Ecto neural progenitor cell (in vitro differentiated cells): ENCODE measurements at places on chromosomes 12 and 14.
A peak's percentile ranks its signal among the peaks of the same experiment; 100 is the strongest.

GRCh38 chr12:49404956-49405355 is 37.7 kb downstream of the SPATS2 start:
- DNase-seq, result no peak

- DNase-seq, result no peak
Measured at GRCh38 chr12:23569356-23569755, 380.1 kb downstream of the SOX5 start.

DNA sequence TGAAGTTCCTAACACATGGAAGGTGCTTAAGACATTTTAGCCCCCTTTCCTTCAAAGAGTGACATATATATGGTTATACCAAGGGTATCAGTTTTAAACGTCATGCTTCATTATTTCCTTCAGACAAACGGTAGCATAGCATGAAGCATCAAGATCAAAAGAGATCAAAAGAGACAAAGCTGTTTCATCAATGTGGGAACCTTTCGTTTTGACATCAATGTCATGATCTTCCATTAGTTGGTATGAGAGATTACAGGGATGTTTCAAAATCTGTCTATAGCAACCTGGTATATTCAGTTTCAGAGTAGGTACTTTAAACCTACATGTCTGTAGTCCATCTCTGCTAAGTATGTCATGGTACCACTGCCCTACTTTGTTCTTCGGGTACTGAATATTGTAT is 28.3 kb downstream of the PUS7L start:
- no peak for DNase-seq

- no peak for DNase-seq
Measured at GRCh38 chr14:65054471-65055085, 47.7 kb downstream of the MAX start.

DNA sequence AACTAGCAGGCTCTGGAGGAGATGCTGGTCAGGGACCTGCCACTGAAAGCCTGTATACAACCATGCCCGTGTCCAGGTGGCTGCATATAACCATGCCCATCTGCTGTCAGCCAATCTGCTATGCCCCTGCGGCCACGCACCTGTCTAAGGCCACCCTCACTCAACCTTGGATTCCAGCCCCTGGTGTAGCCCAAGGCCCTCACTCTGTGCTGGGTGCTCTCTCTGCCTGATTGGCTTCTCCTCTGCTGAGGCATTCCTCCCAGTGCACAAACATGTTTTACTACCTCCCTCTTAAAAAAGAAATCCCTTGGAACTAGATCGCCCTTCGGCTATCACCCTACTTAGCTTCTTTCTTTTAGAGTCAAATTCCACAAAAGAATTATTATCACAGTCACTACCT is 45.5 kb downstream of the ZFP36L1 start:
- no peak for DNase-seq

GRCh38 chr12:54134850-54135249 is 53.9 kb downstream of the SMUG1 start:
- no peak for DNase-seq

GRCh38 chr12:102948941-102949352 is 8.5 kb upstream of the ASCL1 start:
- DNase-seq, result peak; percentile 87

GRCh38 chr14:91159906-91160305 is 46.0 kb downstream of the DGLUCY start:
- DNase-seq, result no peak

DNA sequence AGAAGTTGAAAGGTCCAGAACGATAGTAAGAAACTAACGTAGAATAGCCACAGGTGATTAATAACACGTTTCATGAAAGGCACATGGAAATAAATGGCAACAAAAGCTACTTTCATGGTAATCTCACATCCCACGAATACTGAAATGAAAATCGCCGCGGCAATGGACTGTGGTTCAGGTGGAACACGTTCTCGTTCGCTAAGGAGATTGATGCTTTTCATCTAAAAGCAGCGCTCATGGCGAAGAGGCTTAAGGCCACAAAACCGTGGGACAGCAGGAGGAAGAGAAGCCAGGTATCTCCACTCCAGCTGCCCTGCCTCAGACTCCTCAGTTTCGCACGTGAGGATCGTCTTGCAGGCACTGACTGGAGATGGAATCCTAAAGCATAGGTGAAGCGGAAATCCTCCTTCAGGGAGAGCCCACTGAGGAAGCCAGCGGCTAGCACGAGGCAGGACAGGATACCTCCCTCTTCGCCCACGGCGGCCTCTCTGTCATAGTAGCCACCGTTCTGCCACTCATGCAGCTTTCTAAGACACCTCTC is 696 bp upstream of the GPHN start:
- no peak for DNase-seq

DNA sequence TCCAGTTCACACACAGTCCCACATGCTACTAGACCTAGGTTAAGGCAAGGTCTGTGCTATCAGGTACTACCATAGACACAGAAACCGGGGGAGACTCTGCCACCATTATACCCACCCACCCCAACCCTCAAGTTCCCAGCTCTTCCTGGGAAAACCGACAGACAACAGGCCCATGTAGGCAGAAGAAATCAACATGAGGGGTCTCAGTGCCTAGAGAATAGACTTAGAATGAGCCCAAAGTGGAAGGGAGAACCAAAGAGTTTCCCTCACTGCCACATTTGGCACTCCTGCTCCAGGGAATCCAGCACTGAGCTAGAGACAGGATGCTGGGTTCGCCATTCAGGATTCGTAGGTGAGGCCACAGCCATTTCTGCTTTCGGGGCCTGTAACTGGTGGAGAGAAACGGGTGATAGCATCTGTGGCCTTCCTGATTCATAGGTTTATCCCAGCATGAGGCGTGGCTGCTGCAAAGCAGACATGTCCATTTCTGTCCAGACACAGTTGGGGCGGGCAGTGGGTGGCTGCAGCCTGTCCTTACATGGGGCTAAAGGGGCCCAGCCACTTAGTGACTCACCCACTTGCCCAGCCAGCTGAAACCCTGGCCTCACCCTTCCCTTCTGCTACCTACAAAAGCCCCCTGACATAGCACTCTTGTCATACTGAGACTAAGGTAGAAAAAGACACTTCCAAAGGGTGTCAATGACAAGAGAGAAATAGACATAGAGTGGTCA is 69.4 kb downstream of the IRF2BPL start:
- no peak for DNase-seq

GRCh38 chr14:76977793-76978720 is 50.5 kb downstream of the IRF2BPL start:
- DNase-seq, result peak; percentile 50

- DNase-seq, result no peak
Measured at GRCh38 chr14:76056128-76056527, 70.6 kb downstream of the IFT43 start.

DNA sequence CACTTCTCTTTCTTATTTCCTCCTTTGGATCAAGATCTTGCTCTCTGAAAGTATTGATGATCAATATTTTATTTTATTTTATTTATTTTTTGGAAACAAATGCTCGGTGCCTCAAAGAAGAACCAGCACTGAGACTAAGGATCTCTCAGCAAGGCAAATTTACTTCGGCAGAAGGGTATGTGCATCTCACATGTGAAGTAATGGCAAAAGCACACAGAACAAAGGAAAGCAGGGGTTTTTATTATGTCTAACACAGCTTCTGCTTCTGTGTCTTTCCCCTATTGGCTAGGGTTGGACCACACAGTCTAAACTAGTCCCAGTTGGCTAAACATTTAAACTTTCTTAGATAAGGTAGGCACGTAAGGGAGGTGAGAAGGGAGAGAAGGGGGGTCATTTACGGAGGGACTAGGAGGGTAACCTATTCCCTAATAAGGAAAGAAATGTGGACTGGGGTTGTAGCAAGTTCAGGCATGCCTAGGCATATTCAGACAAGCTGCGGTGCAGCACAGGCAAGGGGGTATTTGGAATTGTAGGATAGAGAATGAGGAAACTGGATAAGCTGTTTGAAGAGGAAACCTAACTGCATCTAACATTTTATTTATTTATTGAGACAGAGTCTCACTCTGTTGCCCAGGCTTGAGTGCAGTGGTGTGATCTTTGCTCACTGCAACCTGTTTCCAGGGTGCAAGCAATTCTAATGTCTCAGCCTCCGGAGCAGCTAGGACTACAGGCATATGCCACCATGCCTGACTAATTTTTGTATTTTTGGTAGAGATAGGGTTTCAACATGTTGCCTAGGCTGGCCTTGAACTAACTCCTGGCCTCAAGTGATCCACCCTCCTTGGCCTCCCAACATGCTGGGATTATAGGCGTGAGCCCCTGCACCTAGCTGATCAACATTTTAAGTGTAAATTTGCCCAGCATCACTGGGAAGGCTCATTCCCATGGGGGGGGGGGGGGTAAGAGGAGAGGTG is 90.0 kb upstream of the EIF5 start:
- DNase-seq, result no peak

DNA sequence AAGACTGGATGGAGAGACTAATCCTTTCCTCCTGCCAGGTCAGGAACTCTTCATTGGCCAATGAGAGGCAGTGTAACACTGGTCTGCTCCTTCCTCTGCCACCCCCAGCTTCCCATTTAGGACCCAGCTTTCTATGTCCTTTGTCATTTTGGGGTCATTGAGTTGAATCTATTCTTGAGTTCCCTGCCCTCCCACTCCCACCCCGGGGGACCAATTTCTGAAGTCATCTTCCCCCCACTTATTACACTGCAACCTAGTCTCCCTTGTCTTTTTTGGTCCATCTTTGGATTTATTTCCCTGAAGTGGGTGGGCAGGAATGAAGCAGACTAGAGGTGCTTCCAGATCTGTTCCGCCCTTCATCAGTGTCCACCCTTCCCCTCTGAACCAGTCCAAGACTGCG is 7.6 kb upstream of the ITGA5 start:
- DNase-seq, result no peak

- no peak for DNase-seq
Measured at GRCh38 chr12:76545486-76545885, 14.1 kb downstream of the OSBPL8 start.

DNA sequence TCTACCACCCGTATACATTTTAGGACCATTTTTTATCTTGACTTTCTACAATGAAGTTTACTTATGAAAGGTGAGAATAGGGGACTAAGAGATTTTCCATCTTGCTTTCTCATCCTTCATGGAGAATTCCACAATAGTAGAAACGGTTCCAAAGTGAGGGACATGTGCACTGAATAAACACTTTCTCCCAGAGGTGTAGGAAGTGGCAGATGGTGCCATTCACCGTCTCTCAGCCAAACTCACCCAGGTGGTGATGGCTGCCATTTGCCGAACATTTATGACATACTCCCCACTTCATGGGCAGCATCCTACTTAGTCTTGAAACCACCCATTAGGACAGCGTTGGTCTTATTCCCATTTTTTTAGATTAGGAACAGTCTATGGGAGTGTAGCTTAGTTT is 540.5 kb downstream of the DIO2 start:
- no peak for DNase-seq

GRCh38 chr14:75333606-75334548 is 55.2 kb downstream of the FOS start:
- DNase-seq, result no peak

DNA sequence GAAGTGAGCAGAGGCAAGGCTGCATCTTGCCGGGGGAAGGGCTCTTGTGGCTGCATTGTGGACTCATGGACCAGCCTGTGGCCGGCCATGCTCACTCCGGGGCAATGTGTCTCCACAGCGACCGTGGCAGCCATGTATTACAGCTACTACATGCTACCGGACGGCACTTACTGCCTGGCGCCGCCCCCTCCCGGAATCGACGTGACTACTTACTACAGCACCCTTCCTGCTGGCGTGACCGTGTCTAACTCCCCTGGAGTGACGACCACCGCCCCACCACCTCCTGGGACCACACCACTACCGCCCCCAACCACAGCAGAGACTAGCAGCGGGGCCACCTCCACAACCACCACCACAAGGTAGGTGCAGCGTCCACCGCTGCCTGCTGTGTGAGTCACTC is 42.1 kb downstream of the SFSWAP start:
- DNase-seq, result no peak

- no peak for DNase-seq
Measured at GRCh38 chr14:49497725-49498348, 88.3 kb downstream of the RPS29 start.

DNA sequence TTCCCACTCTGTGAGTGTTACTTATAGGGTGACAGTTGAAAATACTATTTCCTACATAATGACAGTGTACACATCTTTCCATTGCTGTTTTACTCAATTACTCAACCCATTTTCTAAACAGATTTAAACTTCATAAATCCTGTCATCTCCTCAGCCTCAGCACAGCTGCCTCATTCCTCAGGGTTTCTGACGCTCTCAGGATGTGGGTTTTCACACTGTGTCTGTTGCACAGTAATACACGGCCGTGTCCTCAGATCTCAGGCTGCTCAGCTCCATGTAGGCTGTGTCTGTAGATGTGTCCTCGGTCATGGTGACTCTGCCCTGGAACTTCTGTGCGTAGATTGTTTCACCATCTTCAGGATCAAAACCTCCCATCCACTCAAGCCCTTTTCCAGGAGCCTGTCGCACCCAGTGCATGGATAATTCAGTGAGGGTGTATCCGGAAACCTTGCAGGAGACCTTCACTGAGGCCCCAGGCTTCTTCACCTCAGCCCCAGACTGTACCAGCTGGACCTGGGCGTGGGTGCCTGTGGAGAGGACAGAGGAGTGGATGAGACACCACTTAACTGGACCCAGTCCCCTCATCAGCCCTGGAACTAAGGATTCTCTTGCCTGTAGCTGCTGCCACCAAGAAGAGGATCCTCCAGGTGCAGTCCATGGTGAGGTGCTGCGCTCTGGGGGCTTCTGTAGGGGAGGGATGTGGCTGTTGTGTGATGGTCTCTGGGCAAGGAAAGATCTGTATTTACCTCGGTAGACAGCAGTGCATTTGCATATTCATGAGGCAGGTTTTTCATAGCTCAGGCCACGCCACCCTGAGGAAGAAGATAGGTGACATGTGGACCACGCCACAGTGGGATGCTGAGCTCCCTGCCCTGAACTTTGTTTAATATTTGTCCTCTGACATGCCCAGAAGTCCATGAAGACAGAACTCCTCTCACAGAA is 750.2 kb downstream of the TMEM121 start:
- DNase-seq, result no peak
